ENCODE measurements at places on chromosomes 7 and 10.

DNA sequence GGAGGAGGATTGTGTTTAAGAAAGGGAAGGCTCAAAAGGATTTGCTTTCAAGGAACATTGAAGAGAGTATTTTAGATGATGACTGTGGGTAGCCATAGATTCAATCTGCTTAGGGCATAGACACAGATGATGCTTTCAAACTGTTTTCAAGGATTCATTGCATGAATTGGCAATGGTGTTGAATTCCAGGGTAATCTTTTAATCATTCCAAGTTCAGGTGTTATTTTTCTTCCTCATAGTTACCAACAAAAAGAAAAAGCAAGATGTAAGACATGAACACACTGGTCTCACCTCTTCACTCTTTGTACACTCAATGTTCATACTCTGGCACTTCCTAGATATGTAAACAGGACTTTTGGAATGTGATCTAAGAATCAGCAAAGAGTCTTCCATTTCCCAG lies 167.0 kb upstream of the RHOBTB1 start:
- no peak for DNase-seq

DNA sequence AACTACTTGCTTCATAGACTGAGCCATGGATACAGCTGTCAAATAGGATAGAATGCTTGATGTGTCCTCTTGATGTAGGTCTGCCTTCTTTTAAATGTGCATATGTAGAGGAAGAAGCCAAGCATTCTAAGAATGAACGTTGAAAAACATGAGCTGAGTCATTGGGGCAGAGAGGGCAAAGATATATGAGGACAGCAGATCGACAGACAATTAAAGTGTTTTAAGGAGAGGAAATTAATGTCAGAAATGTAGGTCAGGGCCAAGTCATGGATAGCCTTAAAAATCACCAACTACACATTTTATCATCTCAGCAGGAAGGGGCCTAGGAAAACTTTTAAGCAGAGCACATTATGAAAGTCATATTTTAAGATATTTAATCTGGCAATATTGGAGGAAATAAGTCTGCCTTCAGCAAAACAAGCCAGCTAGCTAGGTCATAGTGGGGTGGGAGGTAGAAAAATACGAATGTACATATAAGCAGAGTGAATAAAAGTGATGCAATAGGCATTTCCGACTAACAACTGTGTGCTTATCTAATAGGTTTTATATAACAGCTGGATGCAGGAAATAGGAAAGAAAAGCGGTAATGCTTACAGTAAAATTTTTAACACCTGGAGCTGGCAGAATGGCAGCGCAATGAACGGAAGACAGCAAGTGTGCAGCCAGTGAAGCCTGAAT lies 638.3 kb upstream of the TPK1 start:
- no peak for DNase-seq

DNA sequence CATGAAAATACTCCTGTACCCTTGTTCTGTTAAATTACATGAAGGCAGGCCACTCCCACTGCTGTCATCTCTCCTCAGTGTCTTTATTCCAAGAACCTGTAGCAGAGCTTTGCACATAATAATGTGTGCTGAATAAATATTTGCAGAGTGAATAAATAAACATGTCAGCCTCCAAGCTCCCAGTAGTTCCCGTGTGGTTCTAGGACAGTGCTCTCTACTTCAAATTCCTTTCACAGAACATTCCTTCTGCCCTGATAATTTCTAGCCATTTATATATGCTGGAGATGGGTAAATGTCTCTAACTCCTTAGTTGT lies 20.3 kb upstream of the HYAL4 start:
- DNase-seq, result peak; percentile 26

GRCh38 chr10:124537891-124538290 lies 76.3 kb downstream of the LHPP start:
- DNase-seq, result no peak

- DNase-seq, result no peak
Measured at GRCh38 chr10:105356626-105357025, 715.5 kb downstream of the SORCS3 start.

GRCh38 chr7:148863324-148863723 lies 20.8 kb downstream of the EZH2 start:
- DNase-seq, result no peak

DNA sequence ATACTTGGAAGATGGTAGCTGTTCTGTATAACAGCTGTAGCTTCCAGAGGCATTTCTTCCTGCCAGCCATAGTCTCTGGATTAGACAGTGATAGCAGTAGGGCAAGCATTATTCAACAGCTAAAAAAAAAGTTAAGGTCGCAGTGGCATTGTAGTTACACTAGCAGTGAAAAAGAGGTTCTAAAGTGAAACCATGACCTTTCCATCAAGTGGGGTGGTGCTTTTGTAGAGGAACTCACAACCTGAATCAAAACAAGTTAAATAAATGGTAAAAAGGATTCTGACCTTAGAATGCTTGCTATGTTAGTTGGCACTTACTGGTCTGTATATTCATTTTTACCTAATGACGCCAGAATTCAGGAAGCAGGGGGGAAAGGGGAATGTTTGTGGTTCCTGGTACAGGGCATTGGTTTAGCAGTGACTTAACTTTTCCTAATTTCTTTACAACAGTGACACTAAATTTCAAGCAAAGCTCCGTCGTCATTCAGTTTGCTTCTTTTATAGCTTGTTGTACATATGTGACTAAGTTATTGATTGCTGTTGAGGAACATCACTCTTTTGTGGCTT lies 55.0 kb downstream of the GBF1 start:
- DNase-seq, result no peak

GRCh38 chr10:63707254-63707910 lies 186.2 kb downstream of the REEP3 start:
- DNase-seq, result no peak

- DNase-seq, result no peak
Measured at GRCh38 chr10:60733826-60734225, 44.5 kb upstream of the CDK1 start.

DNA sequence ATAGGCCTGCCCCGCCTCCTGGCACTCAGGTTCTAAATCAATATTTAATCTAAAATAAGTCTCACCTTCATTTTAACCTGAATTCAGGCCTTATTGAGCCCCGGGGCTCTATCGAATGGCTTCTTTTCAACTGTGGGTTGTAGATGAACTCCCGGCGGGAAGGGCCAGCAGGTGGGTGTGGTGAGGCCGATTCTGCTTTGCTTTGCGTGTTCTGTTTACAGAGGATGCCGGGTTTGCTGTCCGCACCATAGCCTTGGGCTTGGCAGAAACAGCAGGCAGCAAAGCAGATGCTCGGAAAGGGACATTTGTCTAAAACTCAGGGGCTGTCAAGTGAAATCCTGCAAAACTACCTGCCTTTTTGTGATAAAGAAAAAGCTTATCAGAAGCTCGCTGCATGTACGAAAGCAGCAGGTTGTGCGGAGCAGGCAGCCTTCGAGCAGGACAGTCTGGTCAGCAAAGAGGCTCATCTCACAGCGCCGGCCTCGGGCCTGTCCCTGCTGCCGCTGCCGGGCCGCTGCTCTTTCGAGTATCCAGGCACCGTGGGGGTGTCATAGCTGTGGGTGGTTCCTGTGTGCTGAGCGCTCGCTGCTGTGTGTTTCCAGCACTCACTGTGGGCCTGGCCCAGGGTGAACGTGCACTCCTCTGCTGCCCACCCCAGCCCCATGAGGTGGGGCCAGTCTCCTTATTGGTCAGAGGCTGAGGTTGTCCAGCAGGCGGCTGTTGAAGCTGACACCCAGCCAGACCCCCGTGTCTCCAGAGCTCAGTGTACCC lies 434.8 kb upstream of the FOXK1 start:
- no peak for DNase-seq

DNA sequence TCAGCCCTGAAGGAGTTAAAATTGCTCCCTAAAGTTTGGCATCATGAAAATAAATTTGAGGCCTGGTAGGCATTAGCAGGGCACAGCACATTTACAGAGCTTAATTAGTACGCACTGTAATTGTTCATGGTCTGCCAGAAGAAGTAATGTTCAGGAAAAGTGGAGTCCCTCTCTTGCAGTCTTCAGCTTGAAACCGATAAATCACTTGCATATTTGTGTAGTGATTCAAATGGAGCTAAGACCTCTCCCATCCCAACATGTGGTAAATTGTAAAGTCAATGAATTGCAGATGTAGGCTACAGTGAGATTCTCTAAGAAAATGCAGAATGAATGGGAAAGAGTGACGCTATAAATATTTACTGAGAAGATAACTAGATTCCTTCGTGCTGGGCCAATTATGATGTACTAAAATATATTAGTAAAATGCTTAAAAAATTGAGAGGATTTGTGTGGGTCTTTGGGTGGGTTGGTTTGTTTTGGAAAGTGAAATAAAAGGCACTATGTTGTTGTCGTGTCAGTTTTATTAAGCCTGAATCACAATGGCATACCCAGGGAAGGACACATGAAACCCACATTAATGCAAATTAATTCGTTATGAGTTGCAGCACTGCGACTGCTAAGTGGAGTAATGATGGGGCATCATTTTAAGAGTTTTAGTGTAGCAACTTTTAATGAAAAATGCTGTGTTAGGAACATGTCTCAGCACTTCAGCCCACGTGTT lies 8.4 kb downstream of the TCF7L2 start:
- DNase-seq, result no peak

DNA sequence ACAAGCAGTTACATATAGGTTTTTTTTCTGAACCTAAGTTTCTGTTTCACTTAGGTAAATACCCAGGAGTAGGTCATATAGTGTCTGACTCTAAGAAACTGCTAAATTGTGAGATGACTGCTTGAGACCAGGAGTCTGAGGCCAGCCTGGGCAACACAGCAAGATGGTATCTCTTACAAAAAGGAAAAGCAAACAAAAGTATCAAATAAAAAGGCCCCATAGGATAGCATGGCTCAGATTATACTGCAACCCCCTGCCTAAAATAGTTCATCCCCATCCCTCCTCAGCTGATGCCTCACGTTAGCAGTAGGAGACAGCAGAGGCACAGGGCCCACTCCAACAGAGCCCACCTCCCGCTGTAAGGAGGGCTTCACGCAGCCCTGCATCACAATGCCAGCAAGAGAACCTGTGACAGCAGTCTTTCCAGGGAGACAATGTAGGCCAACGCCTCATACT lies 90.3 kb downstream of the SRPK2 start:
- DNase-seq, result no peak

DNA sequence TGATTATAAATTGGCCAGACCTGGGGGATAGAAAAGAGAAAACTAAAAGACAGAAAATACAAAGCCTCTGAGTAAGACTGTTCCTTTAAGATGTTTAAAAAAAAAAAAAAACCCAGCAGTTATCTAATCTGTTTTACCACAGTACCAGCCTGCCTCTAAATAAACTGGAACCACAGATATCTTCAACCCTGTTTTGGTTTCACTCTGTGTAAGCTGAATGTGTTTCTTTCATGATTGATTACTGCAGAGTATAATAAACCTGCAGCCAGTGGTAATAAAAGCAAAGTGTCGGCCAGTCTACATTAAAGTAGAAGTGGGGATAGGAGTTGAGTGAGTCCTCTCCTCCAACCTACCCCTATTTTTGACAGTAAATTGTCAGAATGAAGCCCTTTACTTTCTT lies 40.6 kb downstream of the MGAM2 start:
- peak; percentile 20 for DNase-seq

DNA sequence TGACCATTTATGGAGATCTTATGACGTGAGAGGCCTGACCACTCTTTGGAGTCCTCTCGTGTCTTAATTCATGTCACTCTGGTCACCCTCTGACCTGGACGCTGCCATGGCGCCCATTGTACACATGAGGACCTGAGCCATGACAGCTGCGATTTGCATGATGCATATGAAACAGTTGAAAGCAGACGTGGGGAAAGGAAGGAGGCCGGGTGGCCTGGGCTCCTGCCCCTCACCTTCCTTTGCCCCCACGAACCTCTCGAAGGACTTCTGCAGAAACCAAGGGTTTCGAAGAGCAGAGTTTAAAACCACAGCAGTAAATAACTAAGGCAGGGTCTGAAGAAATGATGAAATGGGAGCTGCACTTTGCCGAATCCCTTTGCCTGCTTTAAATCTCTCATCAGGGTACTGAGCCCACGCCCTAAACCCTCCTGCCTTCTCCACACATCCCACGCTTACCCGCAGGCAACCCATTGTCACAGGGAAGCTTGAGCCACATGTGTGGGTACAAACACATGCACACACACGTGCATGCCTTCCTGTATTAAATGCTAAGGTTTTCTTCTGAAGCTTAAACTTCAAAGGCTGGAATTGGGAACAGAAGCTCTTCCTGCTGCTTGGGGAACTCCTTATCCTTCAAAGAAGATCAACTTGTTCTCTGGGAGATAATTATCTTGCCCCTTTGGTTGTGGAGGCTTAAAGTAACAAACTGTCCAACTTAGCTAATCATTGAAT lies 11.7 kb upstream of the CALML3 start:
- no peak for DNase-seq

GRCh38 chr7:159109653-159110035 lies 35.0 kb downstream of the VIPR2 start:
- no peak for DNase-seq

DNA sequence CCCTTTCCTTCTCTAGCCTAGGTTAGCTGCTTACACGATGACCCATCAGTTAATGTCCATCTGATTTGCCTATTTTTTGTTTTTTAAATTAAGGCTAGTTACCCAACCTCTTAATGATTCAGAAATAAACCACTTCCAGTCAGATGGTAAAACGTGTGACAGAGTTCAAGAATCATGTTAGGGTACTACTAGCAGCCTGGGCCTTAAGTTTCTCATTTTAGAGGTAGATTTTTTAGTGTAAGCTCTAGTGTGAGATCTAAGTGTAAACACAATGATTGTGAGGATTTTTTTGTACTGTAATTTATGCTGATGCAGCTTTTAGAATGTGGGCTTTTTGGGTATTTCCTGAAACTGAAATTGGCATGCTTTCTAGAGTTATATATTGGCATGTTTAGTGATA lies 130.0 kb downstream of the CDK14 start:
- DNase-seq, result no peak

- no peak for DNase-seq
Measured at GRCh38 chr10:28479425-28479865, 53.5 kb upstream of the WAC start.

GRCh38 chr10:114697061-114697598 lies 39.1 kb upstream of the ABLIM1 start:
- DNase-seq, result no peak

DNA sequence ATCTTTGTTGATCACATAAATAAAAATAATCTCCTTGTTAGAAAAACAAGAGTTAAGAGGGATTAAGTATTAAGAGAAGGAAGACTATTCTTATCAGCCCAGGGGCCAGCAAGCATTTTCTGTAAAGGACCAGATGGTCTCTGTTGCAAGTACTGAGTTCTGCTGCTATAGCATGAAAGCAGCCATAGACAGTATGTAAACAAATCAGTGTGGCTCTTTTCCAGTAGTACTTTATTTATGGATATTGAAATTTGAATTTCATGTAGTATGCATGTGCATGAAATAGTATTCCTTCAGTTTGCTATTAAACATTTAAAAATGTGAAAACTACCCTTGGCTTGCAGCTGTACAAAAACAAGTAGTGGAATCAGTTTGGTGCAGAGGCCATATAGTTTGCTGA lies 81.7 kb downstream of the STK31 start:
- no peak for DNase-seq

DNA sequence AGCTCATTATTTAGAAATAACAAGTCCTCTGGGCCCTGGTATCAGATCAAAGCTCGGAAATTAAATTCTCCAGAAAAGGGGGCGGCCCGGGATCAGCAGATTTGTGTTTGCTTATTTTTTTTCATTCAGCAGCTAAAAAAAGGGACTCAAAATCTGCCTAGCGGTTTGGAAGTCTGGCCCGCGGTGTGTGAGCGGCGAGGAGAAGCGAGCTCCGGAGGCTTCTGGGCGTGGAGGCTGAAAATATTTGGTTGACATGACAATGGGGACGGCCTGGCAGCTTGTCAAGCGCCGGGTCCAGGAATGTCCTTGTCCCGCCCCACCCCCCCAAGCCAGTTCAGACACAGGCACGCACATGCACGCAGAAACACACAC lies 43.4 kb downstream of the FOXL3 start:
- DNase-seq, result peak; percentile 67

All from HuH-7 (cell line).